ENCODE measurements at places on chromosomes 2 and 18.

DNA sequence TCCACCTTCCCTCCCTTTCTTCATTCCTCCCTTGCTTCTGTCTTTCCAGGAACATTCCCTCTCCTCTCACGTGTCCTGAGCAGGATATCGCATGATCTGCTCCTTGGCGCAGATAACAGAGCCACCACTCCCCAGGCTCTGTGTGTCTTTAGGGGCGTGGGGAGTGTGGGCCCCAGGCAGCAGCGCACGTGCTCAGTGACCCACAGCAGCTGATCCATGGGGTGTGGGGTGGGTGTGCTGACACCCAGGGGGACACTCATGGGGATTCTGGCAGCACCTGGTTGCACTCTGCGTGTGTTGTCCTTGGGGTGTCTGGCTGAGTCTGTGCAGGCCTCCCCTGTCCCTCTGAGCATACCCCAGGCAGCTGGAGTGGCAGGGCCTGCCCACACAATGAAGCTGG, 9.9 kb upstream of the FOSL2 start:
- no peak for DNase-seq

GRCh38 chr2:109375656-109376055, 238.1 kb downstream of the SEPTIN10 start:
- DNase-seq, result no peak

DNA sequence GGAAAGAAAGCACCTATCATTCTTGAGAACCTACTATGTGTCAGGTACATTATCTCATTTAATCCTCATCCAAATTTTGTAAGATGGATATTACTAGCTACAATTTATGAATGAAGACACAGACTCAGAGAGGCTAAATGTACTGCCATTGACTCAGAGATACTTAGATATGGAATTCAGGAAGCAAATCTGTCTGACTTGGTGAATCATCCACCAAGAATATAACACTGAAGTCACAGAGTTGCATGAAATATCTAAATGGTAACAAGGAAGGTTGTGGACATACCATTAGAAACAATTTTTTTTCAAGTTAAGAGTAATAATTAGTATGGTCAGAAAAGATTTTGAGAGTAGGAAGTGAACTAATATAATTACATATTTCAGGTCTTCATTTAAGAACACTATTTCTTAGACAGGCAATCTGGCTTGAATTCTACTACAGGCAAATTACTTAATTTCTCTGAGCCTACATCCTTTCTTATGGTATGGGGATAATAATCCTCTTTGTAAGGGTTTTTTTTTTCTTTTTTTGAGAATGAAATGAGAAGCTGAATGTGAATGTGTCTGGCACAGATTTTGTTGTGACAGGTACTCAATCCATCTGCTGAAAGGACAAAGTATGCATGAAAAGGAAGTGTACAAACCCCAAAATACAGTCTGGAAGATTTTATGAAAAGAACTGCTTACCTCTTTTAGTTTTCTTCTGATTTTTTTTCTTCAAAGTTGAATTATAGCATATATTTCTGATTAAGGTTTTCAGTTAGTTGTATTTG, 14.8 kb upstream of the C2orf66 start:
- DNase-seq, result peak; percentile 39

DNA sequence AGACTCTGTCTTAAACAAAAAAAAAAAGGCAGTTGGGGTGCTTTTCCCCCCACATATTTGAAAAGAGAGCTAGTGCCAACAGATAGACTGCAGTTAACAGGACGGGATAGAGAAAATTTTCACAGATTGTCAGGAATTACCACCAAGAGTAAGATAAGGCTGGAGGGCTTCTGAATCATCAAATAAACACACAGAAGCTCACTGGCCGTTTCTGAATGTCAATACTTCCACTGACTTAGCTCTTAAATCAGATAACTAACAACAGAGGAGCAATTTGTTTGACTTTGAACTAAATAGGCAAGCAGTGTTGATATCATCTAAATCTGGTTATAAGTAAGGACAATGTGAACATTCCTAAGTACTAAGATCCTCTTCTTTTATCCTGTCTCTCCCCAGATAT, 34.7 kb downstream of the PIEZO2 start:
- DNase-seq, result no peak

GRCh38 chr18:50142441-50143120, 52.4 kb downstream of the MYO5B start:
- DNase-seq, result no peak

- DNase-seq, result no peak
Measured at GRCh38 chr2:8539743-8540551, 141.9 kb upstream of the ID2 start.

DNA sequence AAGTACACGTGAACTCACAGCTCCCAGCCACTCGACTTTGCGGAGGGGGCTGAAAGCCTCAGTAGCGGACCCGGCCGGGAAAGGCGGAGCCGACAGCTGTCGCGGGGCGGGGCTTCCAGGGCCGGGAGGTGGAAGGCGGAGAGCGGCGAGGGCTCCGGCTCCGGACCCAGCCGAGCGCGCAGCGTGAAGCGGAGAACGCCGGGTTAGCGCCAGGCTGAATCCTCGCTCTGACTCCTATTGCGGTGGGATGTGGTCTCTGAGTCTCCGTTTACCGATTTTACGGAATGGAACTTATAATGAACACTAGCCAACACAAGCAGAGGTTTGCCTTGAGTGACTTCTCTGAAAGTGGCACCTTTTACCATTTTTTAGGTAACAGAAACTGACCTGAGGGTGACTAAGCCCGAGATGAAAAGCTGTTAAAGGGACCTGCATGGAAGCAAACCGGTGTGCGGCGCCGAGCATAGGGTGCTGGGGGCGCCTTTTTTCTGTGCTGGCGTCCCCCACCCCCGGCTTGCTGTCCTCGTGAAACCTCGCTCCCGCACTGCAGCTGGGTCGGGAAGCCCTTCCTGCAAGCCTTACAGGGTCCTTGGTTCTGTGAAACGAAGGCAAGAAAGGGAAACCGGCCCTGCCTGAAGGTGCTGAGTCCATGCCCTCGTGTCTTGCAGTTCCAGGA, 72.9 kb downstream of the EN1 start:
- DNase-seq, result no peak

Data from skeletal muscle cell (primary cell).